Stimulated activated CD4-positive, alpha-beta T cell treated with anti-CD3 and anti-CD28 coated beads, Interleukin-2, amount 100 ng/mL, for 24 hours (primary cell): ENCODE measurements at places on chromosomes 16 and 17.

- DNase-seq = no peak
Measured at GRCh38 chr16:25270577-25270976, 12.9 kb upstream of the ZKSCAN2 start.

GRCh38 chr16:86048882-86049585, 150.1 kb downstream of the IRF8 start:
- no peak for DNase-seq

DNA sequence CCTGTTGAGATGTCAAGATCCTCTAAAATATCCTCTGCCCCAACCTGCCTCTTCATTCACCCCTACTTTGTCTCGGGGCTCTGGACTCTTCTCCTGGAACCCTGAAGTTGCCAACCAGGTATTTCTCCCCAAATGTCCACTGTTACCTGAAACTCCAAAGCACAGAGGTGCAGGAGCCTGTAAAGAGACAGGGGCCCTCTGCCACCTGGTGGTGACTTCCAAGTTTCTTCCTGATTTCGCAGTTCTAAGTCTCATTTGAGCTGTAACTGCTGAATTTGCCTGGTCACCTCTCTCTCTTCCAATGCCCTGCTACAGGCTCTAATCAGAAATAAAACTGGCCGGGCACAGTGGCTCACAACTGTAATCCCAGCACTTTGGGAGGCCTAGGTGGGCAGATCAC, 77.1 kb upstream of the RCVRN start:
- DNase-seq = no peak

GRCh38 chr17:83117583-83117982, 38.2 kb downstream of the METRNL start:
- no peak for DNase-seq

- no peak for DNase-seq
Measured at GRCh38 chr16:63244631-63245030, 1208.4 kb upstream of the CDH8 start.

DNA sequence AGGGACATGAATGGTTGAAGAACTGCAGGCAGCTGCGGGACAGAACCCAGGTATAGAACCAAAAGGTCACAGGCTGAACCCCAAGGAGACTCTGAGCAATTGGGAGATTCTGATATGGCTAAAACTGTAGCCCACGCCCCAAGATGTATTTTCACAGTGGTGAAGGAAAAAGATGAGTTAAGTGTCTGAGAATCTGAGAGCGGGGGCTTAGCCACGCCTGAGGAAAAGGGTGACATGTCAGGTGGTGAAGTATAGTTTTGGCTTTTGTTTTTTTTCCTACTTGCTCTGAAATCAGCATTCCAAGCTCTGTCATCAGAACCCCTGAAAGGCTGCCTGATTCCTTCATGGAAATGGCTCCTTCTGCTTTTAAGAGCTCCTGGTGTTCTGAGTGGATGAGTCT, 73.3 kb downstream of the AKAP1 start:
- DNase-seq = no peak

DNA sequence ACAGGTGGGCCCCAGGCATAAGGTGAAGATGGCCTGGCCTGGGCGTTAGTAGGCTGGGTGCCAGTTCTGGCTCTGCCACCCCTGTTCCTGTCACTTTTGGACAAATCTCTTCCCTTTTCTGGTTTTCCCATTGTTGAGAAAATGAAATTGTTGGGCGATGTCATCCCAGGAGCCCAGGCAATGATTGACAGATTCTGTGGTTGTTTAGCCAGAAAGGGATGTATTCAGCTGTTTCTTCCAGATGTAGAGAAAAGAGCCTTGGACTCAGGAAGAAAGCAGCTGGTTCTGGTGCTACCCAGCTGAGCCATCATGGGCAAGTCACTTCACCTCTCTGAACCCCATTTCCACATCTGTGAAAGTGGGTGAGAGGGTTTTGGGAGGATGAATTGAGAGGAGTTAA, 60.1 kb upstream of the MRTFB start:
- no peak for DNase-seq

- no peak for DNase-seq
Measured at GRCh38 chr17:16440901-16441629, 25.7 kb downstream of the TRPV2 start.

DNA sequence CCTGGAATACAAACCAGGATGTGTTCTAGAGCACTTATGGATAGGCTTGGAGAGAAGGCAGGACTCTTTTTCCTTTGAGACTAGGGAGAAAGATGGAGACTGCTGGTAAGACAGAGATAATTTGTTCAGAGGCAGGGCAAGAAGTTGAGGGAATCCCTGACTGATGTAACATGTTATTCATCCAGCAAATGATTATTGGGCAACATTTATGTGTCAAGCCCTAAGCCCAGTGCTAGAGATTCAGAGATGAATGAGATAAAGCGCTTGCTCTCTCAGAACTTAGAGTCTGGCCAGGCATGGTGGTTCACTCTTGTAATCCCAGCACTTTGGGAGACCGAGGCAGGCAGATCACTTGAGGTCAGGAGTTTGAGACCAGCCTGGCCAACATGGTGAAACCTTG, 47.8 kb upstream of the NUFIP2 start:
- DNase-seq = no peak

GRCh38 chr17:67534941-67535340, 157.9 kb downstream of the PITPNC1 start:
- no peak for DNase-seq

GRCh38 chr16:24041834-24042631, 206.2 kb downstream of the PRKCB start:
- DNase-seq = peak; percentile 88

- no peak for DNase-seq
Measured at GRCh38 chr16:81813648-81814047, 34.6 kb downstream of the PLCG2 start.

DNA sequence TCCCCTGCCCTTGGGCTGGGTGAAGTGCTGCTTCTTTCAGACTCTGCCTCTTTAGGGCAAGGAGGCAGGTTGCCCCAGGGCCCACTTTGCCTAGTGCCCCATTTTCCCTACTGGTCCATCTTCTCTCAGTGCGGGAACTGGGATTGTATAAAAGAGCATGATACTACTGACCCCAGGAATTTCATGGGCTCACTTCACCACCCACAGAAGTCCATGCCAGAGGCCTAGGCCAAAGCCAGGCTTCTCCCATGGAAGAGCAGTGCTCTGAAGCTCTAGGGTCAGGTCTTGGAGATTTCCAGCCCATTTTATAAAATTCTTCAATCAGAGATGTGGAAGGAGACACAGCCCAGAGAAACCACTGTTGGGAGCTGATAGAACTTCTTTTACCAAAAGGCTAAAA, 5.7 kb downstream of the CACNG1 start:
- DNase-seq = no peak

DNA sequence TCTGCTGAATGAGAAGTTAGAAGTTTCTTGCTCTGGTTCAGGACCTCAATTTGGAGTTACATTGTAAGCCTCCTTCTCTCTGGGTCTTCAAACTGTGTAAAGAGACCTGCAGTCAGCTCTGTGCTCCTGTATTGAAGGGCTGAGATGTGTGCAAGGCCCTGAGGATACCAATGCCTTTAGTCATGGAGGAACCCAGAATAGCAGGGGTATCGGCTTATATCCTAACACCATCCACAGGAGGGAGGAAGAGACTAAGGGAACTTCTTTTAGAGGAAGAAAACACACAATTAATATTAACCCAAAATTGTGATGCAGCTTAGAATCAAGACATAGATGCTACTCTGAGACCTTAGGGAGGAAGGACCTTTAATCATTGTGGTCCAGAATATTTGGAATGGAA, 36.5 kb downstream of the GLP2R start:
- DNase-seq = no peak

DNA sequence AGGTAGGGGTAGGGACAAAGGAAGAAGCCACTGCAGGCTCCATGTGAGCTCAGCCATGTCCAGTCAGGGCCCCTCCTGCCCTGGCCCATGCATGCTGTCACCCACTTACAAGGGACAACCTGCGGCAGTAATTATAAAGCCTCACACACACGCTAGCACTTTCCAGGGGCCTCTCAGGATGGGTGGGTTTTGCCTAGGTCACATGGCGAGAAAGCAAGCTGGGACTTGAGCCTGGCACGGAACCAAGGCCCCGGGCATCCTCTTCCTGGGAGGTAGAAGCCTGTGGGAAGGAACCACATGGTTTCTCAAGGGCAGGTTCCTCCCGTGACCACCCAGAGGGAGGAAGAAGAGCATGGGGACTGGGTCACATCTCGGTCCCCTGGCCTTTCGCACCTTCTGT, 7.0 kb downstream of the ZNF319 start:
- no peak for DNase-seq

DNA sequence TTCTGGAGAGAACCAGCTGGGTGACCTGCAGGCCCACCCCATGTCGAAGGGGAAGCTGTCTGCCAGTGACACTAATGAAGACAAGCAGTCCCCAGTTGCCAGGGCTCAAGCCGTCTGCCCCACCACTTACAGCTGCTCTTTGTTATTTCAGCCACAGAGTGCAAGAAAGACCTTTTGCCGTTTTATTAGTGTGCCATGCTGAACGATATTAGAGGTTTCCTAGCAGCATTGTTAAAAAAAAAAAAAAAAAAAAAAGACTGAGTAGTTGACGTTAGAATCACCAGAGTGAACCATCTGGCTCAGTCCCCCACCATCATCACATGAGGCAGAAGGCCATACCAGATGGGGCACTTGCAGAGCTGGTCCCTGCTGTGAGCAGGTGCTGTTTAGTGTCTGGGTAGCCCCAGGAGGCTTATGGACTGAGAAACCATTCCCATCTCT, 26.5 kb upstream of the SLC39A11 start:
- DNase-seq = no peak

- no peak for DNase-seq
Measured at GRCh38 chr16:88444826-88445582, 8.1 kb upstream of the ZFPM1 start.

- DNase-seq = no peak
Measured at GRCh38 chr17:10096596-10096995, 101.8 kb downstream of the GAS7 start.

DNA sequence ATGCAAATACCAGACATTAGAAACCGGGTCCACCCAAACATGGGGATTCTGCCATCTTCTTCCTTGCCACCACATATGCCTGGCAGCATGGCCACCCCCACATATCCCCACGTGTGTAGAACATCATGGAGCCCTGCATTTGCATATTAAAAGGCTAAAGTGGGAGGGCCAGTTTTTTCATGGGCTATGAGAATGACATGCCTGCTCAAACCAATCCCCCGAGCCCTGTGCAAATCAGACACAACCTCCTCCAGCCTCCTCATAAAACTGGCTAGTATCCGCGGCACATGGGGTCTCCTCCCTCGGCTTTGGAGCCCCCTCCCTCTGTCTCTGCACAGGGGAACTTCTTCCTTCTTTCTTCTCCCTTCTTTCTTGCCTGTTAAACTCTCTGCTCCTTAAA, 174.9 kb upstream of the WSCD1 start:
- no peak for DNase-seq

- DNase-seq = no peak
Measured at GRCh38 chr16:28140788-28141618, 70.8 kb downstream of the XPO6 start.

DNA sequence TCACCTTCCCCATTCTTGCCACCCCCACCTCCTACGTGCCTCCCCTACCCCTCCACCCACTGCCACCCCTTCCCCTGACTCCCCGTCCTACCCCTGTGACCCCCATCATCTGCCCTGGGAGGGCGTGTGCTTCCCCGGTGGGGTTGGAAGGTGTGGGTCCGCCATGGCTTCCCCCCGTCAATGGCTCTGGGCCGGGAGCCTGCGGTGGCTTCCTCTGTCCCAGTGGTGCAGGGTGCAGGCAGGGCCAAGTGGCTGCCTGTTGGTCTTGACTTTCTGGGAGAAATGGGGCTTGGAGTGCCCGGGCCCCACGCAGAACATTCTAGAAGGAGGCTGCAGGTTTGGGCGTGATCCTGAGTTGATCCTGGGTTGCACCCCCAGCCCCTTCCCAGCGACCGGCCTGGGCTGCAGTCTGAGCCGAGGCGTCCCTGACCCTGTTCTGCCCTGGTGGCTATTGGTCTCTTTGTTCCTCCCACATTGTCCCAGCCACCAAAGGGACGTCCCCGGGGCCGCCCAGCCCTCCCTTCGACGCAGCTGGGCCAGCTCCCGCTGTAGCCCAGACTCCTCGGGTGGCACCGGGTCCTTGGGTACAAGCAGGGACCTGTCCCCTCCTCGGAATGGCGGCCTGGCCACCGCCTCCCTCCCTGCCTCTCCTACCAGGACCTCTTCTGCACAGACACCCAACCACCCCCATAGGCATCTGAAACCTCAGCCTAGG, 25.7 kb downstream of the GSE1 start:
- DNase-seq = no peak

DNA sequence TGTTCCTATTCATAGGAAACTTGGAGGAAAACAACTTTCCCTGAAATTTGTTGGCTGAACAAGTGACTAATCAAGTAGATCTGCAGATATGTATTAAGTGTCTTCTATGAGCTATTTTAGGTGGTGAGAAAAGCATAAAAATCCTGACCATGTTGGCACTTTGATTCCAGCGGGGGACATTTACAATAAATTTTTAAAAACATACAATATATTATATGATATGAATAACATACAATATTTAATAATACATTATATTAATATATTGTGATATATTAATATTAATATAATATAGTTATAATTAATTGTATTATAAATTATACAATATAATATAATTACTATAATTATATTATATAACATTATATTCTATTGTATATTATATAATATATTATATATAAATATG, 362.9 kb upstream of the SOX9 start:
- DNase-seq = no peak

- DNase-seq = peak; percentile 91
Measured at GRCh38 chr16:58511933-58512815, 3.1 kb upstream of the SETD6 start.

- no peak for DNase-seq
Measured at GRCh38 chr16:74975591-74975990, 9.3 kb downstream of the WDR59 start.

- peak; percentile 74 for DNase-seq
Measured at GRCh38 chr16:56657555-56658326, at the start of gene MT1F. Gene MT1F (plus strand): TSS chr16:56657959. CDS start chr16:56658059, 100 bp downstream.

- no peak for DNase-seq
Measured at GRCh38 chr17:81523402-81524038, 4.7 kb upstream of the FSCN2 start.

DNA sequence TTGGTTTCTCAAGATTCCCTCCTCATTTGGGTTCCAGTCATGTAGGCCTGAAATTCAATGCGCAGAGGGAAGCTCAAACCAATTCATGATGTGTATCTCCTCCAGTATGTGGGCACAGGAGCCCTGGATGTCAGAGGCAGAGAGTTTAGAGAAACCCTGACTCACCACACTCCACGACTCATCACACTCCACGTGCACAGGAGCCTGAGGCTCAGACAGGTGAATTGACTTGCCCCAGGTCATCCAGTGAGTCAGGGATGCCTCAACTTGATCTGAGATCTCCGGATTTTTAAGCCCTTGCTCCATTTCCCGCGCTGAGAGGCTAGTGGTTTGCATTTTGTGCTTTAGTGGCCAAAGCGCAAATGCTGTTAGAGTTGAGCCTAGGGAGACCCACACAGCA, 183.9 kb downstream of the HAPSTR1 start:
- DNase-seq = no peak
